ENCODE measurements at places on chromosomes 1 and 21.

- DNase-seq: no peak
Measured at GRCh38 chr1:63548877-63549276, 25.6 kb downstream of the EFCAB7 start.

- DNase-seq: no peak
Measured at GRCh38 chr21:31221043-31221442, 123.0 kb downstream of the TIAM1 start.

DNA sequence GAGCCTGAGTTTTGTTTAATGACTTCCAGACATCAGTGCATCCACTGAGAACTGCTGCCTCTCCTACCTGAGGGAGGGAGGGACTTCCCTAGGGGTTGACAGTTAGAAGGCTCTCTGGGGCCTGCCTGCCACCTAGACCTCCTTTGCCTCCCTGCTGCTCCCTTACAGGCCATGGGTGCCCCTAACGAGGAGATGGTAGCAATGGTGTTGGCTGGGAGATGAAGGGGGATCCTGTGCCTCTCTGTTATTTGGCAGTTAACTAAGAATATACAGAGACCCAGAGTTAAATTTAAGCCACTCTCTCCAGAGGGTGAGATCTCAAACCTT lies 66.1 kb downstream of the UBE2U start:
- DNase-seq: no peak

DNA sequence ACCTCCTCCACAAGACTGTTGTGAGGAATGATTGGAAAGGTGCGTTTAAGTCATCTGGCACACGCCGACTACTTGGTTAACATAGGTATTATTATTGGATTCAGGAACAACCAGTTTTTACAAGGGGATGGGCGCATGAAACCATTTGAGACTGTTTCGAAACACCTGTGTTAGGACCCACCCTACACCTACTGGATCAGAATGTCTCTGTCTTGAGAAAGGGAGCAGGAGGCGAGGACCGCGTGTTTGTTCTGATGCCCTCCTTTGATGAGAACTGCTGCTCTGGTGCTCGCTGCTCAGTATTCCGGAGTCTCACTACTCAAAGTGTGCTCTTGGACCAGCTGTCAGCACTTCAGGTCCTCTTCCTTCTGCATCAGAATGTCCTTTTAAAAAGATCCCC lies 7.3 kb downstream of the H6PD start:
- DNase-seq: no peak

- DNase-seq: no peak
Measured at GRCh38 chr1:223872308-223872901, 26.7 kb upstream of the TP53BP2 start.

GRCh38 chr1:29278124-29278523 lies 41.8 kb downstream of the PTPRU start:
- DNase-seq: no peak

DNA sequence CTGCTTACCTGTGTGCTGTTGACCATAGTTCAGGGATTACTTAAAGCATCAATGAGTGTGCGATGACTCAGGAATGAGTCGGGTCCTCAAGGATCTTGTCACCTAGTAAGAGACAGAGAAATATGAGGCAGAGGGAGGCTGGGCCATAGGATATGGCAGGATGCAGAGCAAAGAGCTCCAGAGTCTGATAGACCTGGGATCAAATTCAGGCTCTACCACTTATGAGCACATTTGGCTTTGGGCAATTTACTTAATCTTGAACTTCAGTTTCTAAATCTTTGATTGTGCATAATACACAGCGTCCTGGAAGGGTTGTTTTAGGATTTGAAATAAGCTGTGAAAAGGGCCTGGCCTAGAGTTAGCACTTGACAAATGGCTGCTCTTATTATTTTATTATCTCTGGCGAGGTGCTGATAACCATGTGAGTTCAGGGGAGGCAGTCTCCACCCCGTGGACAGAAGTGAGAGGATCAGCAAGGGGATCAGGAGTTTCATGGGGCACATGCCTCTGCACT lies 94.5 kb downstream of the ROR1 start:
- no peak for DNase-seq

GRCh38 chr1:170660281-170660713 lies 3.6 kb upstream of the PRRX1 start:
- no peak for DNase-seq

DNA sequence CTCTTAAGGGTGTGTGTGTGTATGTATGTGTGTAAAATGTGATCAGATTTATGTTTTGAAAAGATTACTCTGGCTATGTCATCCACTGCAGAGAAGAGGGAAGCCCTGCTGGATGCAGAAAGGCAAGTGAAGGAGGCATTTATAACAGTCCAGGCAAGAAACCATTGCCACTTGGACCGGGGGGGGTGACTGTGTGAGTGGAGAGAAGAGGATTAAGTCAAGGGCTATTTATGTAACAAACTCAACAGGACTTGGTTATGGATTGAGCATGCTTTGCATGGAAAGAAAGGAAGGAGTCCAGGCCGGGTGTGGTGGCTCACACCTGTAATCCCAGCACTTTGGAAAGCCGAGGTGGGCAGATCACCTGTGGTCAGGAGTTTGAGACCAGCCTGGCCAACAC lies 143.0 kb downstream of the URB2 start:
- no peak for DNase-seq

DNA sequence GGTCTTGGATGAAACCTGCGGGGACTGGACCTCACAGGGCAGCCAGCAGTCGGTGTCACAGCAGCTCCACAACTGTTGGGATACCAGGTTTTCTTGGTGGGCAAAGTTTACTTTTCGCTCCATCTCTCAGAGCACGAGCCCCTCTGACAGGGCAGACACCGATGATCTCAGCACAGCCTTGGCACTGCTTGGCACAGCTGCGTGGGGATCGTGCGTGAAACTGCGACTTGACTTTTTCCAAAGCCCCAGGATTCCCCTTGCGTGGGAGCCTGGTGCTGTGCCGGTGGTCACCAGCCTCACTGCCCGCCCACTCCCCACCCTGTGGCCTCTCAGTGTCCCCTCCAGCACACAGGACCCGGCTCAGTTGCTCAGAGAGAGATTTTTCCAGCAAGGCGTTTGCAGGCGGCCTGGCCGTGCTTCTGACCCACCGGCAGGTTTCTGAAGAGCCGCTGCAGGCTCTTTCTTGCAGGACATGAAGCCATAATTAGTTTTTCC lies 57.3 kb downstream of the SIK1 start:
- no peak for DNase-seq

- no peak for DNase-seq
Measured at GRCh38 chr1:19723874-19724273, 59.2 kb downstream of the HTR6 start.

DNA sequence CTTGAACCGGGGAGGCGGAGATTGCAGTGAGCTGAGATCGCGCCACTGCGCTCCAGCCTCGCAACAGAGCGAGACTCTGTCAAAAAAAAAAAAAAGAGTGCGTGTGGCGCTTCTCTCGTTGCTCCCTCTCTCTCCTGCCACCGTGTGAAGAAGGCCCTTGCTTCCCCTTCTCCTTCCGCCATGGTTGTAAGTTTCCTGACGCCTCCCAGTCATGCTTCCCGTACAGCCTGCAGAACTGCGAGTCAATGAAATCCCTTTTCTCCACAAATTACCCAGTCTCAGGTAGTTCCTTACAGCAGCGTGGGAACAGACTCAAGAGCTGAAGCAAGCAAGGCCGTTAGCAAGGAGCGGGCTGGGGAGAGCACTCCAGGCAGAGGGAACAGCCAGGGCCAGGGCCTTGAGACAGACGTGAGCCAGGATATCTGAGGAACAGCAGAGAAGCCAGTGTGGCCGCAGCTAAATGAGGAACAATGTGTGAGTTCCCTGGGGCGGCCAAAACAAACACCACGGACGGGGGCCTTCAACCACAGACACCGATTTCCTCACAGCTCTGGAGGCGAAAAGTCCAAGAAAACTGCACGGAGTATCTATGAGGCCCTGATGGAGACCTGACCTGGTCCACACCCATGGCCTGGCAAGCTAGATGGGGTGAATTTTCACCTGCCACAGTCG lies 54.2 kb upstream of the ETS2 start:
- DNase-seq: no peak

- no peak for DNase-seq
Measured at GRCh38 chr1:226679853-226680516, 59.1 kb downstream of the ITPKB start.

DNA sequence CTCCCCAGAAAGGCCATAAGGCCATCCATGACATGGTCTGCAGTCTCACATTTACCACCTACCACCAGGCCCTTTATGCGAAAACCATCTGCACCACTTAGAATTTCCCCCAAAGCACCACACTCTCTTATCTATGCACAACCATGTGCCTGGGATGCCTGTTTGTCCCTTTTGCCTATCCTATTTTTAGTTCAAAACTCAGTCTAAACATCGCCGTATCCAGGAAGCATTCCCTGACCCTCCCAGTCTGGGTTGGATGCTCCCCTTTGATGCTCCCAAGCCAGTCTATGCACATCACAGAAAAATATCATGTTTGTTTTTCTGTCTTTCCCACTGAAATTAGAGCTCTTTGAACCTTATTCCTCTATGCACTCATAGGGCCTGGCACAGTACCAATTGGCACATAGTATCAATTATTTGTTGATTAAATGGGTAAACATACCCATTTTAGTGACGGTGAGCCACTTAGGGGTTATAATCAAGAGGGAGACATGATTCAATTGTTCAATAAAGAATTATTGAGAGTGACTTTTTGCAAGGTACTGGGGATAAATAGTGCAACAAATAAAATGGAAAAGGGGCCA lies 6.7 kb downstream of the MPL start:
- no peak for DNase-seq

GRCh38 chr1:50593515-50593914 lies 170.3 kb upstream of the DMRTA2 start:
- no peak for DNase-seq
